ENCODE measurements at places on chromosomes 7 and 10.

DNA sequence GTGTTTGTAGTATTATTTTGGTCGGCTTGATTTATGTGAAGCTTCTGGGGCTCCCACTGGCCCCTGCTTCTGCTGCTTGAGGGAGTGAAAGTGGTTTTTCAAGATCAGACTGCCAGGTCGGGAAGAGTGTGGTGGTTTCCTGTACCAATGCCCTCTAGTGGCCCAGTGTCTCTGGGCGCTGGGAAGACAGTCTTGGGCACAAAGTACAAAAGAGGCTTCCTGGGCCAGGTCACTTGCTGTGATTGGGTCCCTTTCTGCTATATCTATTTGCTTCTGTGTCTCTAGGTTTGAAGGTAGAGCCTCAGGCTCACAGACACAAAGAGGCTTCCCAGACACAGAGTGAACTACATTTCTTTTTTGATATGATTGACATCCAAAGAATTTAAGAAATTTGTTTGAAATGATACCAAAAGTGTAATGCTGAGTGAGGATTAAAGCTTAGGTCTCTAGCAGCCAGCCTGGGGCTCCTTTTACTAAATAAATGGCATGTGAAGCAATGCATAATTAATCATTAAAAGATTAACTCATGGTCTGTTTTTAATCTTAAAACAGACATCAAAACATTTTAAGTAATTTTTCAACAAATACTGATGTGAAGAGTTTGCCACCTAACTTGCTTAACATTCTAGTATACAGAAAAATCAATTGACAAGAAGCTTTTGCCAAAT is 36.3 kb downstream of the ABCB1 start:
- no peak for DNase-seq

DNA sequence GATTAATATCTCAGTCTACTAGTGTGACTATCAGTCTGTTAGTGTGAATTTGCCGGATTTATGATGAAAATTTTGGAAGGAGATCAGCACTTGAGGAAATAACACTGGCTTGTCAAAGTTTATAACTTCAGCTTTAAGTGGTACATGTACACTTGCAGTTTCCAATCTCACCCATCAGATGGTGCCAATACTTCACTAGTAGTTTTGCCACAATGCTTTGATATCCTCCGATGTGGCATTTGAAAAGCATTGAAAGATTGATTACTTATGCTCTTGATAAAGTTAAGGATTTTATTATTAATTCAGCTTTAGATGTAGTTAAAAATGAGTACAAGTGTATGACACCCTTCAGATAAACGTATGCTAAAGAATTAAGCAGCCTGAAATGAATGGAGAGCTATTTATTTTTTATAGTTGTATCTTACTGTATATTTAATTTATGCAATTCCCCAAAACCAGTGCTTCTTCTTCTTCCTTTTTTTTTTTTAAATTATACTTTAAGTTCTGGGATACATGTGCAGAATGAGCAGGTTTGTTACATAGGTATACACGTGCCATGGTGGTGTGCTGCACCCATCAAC is 98.2 kb downstream of the ANLN start:
- no peak for DNase-seq

GRCh38 chr10:5958675-5959074 is 18.7 kb downstream of the IL15RA start:
- DNase-seq: no peak

DNA sequence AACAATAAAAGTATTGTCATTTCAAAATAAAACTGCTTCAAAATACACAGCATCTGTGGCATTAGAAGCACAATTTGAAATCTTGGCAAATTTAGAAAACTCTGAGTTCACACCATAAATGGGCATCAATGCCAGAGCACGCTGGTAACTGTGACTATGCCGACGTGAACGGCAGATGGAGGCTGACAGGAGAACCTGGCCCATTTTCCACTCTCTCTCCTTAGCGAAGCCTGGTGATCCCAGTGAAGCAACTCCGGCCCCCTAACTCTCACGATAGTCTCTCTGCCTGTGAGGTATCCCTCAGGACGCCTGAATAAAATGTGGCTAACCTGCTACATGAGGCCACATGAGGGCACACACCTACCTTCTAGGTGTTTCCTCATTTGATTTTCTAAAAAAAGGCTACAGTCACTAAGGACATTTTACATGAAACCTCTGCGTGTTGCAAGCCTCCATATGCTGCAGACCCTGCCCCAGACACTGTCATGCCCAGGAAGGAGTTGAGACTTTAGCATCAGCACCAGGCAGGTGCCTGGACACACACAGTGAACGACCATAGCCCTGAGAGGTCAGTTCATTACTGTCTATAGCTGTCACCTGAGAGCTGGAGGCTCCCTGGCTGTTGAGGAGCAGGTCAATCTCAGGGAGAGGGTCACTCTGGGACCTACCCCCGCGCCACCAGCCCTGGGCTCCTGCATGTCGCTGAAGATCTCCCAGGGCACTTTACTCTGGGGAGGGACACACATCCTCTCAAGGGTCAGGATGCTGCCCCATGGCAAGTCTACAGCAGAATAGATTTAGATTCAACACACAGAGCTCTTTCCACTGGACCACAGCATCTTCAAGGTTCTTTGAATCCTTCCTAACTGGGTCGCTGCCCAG is 62.9 kb upstream of the CAMK2B start:
- no peak for DNase-seq

GRCh38 chr7:125568799-125569198 is 639.2 kb upstream of the POT1 start:
- no peak for DNase-seq

- no peak for DNase-seq
Observed at GRCh38 chr10:70928140-70928539, 39.8 kb upstream of the PCBD1 start.

DNA sequence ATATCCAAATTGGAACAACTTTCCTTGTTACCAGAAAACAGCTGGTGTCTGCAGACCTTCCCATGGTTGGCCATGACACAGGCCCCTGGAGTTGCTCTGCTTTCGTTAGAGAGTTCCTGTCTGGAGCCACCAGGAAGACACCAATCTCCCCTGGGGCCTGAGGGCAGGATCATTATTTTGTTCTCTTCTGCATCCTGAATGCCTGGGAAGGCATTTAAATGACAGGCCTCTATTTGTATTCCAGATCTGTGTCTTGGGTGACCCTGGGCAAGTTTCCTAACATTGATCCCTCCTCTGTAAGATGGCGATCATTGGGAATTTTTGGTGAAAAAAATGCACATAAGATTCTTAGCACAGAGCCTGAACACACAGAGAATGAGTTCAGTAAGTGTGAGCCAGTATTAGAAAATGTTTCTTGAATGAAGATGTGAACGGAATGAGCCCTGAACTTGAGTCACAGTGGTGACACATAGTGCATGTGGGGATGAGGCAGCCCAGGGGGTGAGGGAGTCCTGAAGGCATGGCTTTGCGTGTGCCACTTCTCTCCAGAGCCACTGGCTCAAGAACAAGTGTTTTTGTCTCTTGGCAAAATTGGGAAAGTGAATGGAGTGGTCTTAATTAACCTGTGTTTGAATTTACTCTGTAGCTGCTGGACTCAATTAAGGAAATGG is 28.4 kb downstream of the BMPER start:
- DNase-seq: no peak

- DNase-seq: no peak
Observed at GRCh38 chr7:12706900-12707536, 19.6 kb downstream of the ARL4A start.

GRCh38 chr7:50416527-50417182 is 33.5 kb downstream of the FIGNL1 start:
- no peak for DNase-seq

All from GM19239 (cell line).